ENCODE measurements at places on chromosomes 5 and 9.

DNA sequence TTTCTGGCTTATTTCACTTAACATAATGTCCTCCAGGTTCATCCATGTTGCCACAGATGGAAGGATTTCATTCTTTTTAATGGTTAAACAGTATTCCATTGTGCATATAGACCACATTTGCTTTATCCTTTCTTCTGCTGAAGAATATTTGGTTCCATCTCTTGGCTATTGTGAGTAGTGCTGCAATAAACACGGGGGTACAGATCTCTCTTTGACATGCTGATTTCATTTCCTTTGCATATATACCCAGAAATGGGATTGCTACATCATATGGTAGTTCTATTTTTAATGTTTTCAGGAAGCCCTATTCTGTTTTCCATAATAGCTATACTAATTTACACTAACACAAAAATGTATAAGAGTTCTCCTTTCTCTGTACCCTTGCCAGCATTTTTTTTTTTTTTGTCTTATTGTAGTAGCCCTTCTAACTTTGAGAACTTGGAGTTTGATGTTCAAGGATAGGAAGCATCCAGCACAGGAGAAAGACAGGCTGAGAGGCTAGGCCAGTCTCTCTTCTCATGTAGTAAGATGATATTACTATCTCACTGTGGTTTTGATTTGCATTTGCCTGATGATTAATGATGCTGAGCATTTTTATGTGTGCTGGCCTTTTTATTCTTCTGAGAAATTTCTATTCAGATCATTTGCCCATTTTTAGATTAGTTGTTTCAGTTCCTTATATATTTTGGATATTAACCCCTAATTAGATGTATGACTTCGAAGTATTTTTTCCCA, 592.2 kb upstream of the ZNF608 start:
- DNase-seq = no peak

DNA sequence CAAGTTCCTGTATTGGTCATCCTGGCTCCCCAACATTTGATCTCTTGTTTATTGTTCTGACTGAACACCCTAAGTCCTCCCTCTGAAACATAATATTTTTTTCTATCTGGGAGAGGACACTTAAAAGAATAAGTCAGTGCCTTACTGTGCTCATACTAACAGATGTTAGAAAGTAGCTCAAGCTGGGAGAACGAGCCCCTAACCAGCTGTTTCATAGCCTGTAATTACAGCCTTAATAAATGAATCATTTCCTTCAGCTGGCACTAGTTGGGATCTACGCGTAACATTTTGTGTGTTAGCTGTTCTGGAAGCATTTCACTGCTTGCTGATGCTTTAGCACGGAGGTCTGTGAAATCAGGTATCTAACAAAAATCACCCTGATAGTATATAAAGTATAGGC, 345.9 kb upstream of the RIOK2 start:
- no peak for DNase-seq

GRCh38 chr5:63554191-63554590, 408.1 kb downstream of the HTR1A start:
- no peak for DNase-seq

DNA sequence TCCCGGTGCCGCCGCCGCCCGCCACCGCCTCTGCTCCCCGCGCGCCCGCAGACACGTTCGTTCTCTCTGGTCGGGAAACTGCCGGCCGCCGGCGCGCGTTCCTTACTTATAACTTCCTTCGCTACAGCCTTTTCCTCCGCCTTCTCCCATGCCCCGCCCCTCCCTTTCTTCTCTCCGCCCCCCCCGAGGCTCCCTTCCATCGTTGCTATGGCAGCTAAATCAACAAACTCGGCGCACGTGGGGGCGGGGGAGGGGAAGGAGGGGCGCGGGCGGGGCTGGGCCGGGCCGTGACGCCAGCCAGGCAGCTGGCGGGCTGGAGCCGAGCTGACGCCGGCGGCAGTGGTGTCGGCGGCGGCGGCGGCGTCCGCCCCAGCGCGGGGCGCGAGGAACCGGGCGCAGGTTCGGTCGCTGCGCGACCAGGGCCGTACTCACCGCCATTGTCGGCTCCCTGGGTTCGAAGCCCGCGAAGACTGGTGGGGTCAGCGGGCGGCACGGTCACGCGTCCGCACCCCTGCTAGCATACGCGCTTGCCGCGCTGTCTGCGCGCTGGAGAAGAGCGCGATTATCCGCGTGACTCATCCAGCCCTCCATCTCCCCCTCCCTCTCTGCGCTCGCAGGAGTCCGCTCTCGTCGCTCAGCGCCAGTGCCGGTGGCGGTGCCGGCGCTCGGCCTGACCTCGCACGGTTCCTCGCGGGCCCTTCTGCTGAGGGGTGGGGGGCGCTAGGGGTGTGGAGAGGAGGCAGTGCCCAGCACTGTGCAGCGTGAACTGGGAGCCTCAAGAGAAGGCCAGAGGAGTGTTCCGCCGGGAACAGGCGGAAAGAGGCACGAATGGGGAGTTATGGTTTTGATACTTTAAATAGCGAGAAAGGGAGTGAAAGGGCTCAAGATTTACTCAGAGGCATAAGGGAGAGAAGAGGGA, at the start of gene KLF4:
KLF4 (minus strand) TSS at position 83 of the 919 bp plus-strand sequence. CDS start 597 bp downstream, outside the sequence.
- DNase-seq = peak; percentile 5

DNA sequence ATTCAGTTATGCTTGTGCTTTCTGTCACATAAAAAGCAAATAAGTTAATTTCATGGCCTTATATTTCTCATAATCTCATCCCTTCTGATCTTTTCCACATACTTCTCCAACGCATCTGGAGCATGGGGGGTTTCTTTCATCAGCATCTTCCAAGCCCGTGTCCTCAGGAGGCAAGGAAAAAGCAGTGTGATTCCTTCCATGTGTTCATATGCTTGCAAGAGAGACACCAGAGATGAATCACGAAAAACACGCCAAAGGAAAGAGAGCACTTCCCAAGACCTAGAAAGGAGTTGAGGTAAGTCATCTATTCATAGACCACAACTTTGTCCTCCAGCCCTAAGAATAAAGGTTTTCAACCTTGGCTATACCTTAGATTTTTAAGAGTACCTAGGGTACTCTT, 26.0 kb upstream of the SVEP1 start:
- no peak for DNase-seq

GRCh38 chr9:110040788-110041187, 167.2 kb downstream of the C9orf152 start:
- no peak for DNase-seq
